ENCODE measurements at places on chromosomes 13 and 19.

GRCh38 chr19:51107406-51108065 is 673 bp downstream of the CTU1 start:
- no peak for DNase-seq

- no peak for DNase-seq
Observed at GRCh38 chr13:112636401-112636975, 48.5 kb upstream of the TUBGCP3 start.

GRCh38 chr13:73842626-73843025 is 291.6 kb downstream of the KLF12 start:
- DNase-seq: no peak

DNA sequence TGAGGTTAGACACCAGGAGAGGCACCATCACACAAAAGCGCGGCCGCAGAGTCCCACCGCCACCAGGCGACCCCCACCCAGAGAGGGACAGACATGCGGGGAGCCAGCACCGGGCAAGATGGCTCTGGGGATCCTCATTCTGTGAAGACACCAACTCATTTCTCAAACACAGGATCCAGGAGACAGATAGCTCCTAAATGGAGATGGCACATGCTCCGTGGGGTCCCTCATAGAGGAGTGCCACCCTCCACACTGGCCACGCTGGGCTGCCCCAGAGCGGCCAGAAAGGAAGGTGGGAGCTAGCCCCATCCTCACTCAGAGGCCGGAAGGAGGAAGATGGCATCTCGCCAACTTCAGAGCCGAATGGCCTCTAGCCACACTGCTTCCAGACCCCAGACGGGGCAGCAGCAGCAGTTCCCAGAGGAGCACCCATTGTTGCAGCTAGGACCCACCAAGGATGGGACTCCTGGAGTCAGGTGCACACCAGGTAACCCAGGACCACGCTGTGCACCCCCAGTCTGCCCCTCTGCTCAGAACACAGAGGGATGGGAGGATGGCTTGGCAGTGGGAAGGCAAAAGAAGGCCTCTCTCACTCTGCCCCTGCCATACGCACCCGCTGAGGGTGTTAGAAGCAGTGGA is 78.6 kb downstream of the ZIC5 start:
- DNase-seq: no peak

DNA sequence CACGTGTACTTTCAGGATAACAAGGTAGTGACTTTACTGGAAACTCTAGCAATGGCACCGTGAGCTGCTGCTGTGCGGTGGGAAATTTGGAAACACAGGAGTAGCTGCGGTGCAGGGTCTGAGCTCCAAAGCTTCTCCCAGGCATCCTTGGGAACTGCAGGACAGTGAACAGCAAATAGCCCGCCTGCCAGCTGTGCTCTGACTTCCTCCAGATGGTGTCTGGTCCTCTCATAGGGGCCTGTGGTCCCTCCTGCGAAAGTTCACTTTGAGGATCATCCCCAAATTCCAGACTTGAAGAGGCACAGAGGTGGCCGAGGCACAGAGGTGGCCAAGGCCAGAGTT is 287.3 kb upstream of the MAB21L1 start:
- no peak for DNase-seq

- no peak for DNase-seq
Observed at GRCh38 chr19:48618278-48618915, 581 bp downstream of the RPL18 start.

DNA sequence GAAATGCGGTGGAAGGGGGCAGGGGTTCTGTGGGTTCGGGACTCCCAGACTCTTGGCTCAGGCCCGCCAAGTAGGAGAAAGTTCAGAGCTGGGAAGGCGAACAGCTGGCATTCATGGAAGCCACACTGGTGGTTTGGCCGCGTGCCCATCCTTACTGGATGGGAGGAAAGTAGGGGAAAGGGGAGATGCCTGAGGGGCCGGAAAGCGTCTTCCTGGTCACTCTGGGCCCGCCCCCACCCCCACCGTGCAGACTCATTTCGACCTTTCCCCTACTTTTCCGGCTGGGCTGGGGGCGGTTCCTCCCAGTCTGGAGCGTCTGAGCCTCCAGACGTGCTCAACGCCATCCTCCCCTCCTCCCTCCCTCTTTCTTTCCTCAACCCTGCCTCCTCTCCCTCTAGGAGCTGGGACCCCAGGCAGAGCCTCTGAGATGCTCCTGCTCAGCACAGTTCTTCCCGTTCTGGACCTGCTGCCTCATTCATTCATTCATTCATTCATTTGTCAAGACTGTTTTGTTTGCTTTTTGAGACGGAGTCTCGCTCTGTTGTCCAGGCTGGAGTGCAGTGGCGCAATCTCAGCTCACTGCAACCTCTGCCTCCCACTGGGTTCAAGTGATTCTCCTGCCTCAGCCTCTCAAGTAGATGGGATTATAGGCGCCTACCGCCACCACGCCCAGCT is 3.5 kb downstream of the ANGPTL4 start:
- peak; percentile 54 for DNase-seq

GRCh38 chr13:27354379-27354778 is 70.0 kb upstream of the GTF3A start:
- DNase-seq: no peak

DNA sequence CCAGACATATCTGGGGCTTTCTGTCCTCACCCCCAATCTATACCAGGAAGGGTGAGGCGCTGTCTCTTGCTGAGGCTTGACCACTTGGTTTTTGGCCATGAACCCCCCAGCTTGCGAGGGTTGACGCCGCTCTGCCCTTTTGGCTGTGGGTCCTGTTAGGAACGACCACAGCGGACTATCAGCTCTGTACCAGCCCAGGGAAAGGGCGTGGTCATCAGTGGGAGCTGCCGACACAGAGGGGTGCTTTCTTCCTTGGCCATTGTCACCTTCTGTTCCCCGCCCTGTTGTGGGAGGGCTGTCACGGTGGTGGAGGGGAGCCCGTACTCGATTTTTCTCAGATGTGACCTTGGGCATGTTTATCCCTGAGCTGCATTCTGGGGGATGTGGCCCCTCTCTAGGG is 5.7 kb downstream of the DCAF15 start:
- no peak for DNase-seq

All from NCI-H2029 treated with DMSO at 0.1 percent for 48 hours (cell line).